ENCODE measurements at places on chromosomes 11 and 22.

DNA sequence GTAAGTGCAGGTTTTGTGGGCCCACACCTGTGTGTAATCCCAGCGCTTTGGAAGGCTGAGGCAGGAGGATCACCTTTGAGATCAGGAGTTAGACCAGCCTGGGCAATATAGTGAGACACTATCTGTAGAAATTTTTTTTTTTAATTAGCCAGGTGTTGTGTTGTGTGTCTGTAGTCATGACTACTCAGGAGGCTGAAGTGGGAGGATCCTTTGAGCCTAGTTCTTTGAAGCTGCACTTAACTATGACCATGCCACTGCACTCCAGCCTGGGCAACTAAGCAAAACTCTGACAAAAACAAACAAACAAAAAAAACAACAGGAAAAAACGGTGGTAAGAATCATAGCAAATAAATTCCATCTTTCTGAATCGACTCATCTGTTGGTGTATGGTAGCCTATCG lies 268.6 kb upstream of the PDGFD start:
- no peak for DNase-seq

- no peak for DNase-seq
Observed at GRCh38 chr22:47600281-47600680, 837.8 kb downstream of the TBC1D22A start.

DNA sequence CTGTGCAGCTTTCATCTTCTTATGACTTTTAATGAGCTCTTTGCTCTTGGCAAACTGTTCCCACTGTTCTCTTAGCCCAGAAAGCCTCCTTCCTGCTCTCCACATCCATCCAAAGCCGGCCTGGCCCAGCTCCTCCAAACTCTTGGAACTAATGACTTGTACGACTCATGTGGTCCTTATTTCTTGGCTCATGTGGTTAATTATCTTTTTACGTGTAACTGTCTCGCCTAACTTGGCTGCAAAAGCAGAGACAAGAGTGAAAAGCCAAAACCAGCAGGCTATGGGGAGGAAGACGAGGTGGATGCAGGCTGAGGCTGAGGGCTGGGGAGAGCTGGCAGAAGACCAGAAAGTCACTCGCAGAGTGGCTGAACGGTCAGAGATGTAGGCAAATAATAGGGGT lies 5.5 kb downstream of the CSNK2A3 start:
- DNase-seq: no peak

GRCh38 chr22:48357196-48357595 lies 1470.5 kb downstream of the BRD1 start:
- no peak for DNase-seq

GRCh38 chr11:20353829-20354434 lies 9.6 kb upstream of the HTATIP2 start:
- DNase-seq: no peak

- no peak for DNase-seq
Observed at GRCh38 chr11:7869467-7869866, 61.6 kb downstream of the OR10A6 start.

DNA sequence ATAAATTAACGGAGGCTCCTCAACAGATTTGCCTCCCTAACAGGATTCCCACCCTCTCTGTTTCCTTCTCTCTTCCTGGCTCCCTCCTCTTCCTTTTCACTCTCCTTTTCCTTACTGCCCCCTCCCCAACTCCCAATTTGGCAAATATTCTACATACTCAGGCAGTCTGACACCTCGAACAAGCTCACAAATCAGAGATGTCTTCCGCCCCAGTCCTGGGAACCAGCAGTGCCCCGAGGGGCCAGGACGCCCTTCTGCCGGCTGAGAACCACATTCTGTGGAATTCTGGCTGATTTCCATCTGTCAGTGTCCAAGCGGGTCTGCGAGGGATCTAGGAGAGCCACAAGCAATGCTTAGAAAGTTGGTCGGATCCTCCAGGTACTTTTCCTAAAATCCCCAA lies 94.0 kb downstream of the NTM start:
- no peak for DNase-seq

DNA sequence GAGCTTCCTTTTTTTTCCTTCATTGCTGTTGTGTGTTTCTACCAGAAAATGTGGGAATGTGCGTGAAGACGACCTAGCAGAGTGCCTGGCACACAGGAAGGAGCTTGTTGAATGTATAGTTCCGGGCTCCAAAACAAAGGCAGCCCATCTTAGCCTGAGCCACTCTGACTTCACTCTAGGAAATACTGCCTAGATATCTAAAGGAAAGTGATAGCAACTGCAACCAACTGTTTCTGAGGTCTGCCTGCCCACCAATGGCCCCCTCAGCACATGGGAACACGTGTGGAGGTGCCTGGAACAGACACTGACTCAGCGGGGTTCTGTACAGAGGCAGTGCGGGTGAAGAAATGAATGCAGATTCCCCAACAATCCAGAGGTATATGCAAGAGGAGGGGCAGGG lies 14.7 kb upstream of the XBP1 start:
- DNase-seq: no peak

GRCh38 chr11:40338739-40339138 lies 1120.7 kb downstream of the LRRC4C start:
- DNase-seq: no peak

DNA sequence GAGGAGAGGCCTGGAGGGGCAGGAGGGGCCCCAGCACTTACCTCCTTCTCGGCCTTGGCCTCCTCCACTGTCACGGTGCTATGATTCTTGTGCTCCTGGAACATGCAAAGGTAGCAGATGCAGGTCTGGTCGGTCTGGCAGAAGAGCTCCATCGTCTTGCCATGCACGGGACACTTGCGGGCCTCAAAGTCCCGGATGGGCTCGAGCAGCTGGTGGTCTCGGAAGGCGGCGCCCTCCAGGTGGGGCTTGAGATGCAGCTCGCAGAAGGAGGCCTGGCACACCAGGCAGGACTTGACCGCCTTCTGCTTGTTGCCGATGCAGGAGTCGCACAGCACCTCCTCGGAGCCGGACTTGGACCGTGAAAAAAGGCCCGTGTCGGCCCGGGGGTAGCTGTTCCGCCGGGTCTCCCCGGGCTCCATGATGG lies 714 bp downstream of the TRIM29 start:
- DNase-seq: no peak

DNA sequence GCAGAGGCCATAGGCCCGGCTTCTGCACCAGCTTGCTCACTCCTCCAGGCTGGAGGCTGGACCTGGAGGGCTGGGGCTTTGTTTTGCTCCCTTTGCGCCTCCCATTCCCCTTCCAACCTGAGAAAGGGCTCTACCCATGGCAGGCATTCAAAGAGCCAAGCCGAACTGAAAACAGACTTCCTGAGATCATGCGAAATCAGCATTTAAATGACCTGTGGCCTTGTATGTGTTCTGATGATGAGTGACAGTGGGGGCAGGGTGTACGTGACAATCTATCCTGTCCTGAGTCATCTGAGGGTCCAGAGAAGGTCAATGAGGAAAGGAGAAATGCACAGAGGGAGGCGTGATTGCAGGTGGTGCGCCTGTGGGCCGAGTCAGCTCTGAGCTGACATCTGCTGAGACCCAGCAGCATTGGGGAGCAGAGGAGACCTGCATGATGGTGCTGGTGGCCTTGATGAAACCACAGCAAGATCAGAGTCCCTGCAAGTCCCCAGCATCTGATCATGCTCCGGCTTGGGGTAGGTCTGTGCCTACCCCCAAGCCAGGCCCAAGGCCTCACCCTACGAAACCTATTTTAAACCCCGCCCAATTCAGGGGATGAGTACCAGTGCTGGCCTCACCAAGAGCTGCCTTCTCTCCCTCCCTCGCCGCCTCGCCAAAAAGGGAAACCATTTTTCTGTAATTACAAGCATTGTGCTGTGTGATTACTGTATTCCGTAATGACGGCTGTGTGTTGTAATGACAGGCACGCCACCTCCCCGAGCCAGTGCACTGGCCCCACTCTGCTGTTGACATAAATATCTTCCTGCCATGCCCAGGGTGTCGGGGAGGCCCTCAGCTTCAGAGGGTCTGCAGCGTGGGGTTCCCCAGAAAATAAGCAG lies 95.2 kb upstream of the ANO1 start:
- no peak for DNase-seq

DNA sequence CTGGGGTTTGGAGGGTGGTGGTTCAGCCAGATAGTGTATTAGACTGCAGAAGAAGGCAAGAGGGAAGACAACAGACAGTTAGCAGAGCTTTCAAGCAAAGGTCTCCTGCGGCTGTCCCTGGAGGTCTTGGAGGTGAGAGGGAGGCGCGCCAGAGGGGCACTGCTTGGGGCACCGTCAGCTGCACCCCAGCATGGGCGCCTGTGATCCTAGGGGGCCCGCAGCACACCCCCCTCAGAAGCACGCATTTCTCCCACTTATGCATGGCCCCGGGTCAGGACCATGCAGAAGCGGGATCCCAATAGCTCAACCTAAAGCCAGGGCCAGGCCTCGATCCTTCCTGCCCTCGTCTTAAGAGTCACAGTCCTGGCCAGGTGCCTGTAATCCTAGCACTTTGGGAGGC lies 26.5 kb downstream of the FGF4 start:
- no peak for DNase-seq

GRCh38 chr11:95917193-95918036 lies 6.5 kb downstream of the MTMR2 start:
- no peak for DNase-seq

DNA sequence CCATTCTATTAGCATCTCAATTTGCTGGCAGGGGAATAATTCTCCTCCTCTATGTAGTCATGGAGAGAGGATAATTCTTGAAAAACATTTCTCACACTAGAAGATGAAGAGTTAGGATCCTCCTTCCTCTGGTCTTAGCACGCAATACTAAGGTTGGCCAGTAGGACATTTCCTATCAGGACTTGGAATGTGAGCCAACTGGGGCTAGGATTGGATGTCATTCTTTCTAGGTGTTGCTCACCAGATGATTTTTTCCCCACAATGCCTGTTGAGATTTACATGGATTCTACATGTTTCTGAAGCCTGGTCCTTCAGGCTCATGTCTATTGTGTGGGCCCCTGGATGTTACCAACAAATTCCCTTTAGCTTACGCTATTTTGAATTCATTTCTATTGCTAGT lies 28.0 kb downstream of the SLN start:
- no peak for DNase-seq

DNA sequence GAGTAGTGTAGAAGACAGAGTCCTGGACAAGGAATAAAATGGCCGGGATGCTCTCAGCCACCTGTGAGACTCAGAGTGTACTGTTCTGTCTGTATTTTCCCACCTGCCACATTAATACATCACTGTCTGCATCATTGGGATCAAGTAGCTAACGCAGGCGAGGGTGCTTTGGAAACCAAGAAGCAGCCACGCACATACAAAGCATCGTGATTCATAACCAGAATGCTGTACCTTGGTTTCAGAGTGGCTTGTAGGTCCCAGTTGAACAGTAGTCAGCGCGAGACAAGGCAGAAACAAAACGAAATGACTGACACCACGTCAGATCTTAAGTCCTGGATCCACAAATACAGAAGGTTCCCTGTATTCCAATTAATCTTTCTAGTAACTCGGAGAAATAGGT lies 198.3 kb downstream of the GRIK4 start:
- DNase-seq: no peak

- no peak for DNase-seq
Observed at GRCh38 chr22:35537232-35537631, 3.4 kb upstream of the RASD2 start.

DNA sequence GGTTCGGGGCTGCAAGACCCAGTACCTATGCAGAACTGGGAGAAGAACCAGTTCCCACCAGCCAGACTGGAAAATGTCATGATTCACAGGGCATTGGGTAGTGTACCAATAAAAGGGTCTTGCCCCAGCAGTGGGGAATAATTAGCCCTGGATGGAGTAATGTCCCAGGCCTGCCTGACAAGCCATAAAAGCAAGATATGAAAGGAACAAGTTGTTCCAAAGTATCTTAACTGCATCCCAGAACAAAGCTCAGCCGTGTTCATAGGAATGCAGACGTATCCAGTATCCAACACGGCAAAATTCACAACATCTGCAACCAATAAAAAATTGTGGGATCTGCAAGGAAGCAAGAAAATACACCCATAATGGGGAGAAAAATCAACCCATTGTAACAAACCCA lies 47.9 kb downstream of the ASCL2 start:
- no peak for DNase-seq

GRCh38 chr11:46012185-46012584 lies 89.7 kb downstream of the LARGE2 start:
- no peak for DNase-seq

GRCh38 chr11:10400856-10401255 lies 54.2 kb upstream of the AMPD3 start:
- no peak for DNase-seq

DNA sequence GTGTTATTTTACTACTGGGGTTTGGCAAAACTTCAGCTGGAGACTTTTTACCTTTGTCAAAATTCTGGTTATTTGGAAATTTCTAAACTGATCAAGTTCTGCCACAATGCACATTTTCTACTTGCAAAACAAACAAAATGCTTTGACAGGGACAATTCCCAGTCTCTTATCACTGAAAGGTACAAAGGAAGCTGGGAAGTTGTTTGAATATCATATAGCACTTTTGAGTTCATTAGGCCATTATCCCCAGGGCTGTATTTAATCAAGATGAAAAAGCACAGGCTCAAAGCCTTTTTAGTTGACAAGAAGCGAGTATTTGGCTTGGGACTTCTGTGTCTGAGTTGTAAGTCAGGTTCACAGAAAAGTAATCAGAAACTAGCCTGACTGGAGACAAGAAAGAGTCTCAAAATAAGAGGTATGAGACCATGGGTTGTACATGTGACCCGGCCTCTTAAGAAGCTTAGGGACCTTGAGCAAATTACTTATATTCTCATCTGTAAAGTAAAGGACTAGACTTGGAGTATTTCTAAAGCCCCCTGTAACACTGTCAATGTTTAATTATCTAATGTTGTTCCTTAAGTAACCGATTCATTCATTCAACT lies 2.9 kb upstream of the HORMAD2 start:
- no peak for DNase-seq

- no peak for DNase-seq
Observed at GRCh38 chr11:47136327-47136726, 40.4 kb downstream of the ARFGAP2 start.

DNA sequence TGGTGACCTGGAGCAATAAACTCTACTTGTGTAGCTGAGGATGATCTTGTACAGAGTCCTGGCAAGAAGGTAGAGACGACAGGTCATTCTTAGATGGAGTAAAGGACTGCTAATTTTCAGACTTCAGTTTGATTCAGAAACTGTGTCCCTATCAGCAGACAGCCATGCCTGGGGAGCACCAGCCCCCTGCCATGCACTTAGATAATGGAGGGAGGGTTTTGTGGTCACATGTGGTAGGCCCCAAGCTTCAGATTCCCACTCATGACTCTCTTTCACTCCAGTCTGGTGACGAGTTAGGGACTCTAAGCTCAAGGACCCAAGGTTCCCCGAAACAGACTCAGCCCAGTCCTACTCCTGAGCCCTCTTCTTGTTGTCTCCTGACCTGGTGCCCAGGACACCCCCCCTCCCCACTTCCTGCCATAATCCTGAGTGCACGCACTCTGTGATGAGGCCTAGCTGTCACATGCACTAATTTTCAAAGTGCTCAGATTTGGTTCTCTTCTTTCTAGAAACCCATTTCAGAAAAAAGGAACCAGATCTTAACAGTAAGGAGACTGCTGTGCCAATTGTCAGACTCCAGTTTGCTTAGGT lies 10.2 kb upstream of the AMPD3 start:
- DNase-seq: no peak

Data from stimulated activated CD8-positive, alpha-beta memory T cell treated with anti-CD3 and anti-CD28 coated beads, Interleukin-4, amount 100 ng/mL, for 1 hour (primary cell).